ENCODE measurements at places on chromosomes 16 and 17.

GRCh38 chr16:57616241-57616640 is 12.2 kb upstream of the ADGRG1 start:
- no peak for DNase-seq

DNA sequence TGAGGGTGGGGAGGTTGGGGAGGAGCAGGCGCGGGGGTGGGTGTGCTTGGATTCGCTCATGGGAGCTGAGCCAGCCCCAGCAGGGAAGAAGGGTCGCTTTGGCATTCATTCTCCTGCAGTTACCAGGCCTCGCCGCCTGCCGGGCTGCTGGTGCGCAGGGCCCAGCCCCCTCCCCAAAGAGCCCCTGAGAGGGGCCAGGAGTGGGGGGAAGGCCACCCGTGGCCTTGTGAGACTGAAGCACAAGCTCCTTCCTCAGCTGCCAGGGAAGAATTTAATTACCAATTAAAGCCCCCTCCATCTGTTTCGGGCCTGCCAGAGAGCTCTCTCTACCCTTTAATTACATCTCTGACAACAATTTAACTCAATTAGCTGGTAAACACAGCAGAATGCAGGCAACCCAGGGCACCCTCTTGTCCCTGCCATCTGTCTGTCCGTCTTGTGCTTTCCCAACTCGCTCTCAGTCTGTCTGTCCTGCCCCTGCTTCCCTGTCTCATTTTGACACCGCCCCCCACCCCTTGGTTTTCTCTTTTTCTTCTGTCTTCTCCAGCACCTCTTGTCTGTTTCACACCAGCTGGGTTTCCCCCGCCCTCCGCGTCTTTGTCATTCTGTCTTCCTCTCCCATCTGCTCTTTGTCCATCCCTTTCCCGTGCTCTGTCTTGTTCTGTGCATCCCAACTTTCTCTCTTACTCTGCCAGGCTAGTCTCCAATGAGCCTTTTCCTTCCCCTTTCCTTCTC is 32.7 kb downstream of the CDK5RAP3 start:
- DNase-seq = no peak

DNA sequence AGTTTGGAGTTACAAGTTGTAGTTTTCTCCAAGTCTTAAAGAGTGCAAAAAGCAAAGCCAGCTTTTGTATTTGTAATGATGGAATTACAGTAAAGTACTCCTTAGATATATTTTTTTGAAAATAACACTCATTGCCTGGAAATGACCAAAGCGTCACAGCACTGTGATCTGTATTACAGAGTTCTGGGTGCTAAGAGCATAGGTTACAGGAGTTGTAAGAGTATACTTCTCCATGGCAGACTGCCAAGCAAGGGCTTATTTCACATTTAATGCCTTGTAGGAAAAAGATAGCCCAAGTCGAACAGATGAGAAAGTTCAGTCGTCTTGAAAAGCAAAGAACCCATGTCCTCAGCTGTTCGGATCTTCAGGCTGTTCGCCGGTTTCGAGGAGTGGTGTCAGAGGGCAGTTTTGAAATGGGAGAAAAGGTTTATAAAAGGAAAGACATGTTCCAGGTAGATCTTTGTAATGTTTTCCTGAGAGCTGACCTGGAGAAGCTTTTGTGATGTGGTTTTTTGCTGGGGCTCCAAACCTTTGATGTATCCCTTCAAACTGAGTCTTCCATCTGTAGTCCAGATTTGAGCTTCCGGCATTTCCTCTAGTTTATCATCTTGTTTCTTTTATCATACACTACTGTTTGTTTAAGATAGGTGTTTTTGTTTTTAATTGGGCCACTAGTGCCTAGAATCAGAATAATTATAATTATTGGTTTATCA is 41.3 kb downstream of the ERCC4 start:
- no peak for DNase-seq

DNA sequence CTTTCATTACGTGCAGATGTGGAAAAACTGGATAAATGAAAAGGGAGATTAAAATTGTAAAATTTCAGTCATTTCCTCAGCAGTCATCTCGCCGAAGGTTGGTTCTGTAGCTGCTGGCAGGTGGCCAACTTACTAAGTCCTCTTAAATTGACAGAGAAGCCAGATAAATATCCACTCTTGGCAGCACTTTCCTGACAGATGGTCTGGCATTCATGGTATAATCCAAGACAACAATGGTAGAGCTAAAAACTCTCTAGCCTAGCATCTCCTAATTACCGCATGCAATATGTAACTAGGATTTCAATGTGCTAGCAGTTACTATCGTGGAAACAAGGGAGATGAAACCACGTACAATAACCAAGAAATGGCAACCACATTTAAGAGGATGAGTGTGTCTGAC is 306.3 kb downstream of the CNTNAP4 start:
- DNase-seq = no peak

DNA sequence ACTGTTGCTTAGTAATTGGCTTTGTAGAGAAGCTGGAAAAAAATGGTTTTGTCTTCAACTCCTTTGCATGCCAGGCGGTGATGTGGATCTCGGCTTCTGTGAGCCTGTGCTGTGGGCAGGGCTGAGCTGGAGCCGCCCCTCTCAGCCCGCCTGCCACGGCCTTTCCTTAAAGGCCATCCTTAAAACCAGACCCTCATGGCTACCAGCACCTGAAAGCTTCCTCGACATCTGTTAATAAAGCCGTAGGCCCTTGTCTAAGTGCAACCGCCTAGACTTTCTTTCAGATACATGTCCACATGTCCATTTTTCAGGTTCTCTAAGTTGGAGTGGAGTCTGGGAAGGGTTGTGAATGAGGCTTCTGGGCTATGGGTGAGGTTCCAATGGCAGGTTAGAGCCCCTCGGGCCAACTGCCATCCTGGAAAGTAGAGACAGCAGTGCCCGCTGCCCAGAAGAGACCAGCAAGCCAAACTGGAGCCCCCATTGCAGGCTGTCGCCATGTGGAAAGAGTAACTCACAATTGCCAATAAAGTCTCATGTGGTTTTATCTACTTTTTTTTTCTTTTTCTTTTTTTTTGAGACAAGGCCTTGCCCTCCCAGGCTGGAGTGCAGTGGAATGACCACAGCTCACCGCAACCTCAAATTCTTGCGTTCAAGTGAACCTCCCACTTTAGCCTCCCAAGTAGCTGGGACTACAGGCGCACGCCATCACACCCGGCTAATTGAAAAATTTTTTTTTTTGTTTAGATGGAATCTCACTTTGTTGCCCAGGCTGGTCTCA is 6.2 kb upstream of the TMEM235 start:
- DNase-seq = no peak

GRCh38 chr16:78198288-78198687 is 98.8 kb downstream of the WWOX start:
- DNase-seq = no peak

DNA sequence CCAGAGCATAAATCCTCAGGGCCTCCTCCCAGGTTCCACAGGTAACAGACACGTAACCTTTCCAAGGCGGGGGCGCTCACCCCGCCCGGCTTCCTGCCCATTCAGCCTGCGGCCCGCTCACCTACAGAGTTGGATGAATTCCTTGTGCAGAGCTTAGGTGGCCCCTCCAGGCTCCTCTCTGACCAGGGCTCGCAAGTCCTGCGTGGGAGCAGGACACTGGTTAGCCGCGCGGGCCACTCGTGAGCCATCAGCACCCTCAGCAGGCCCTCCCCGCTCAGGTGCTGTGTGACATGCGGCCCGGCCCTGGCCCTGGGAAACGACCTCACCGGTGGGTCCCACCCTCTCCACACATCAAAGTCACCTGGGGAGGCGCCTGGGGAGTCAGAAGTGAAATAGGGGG is 528 bp downstream of the TERB1 start:
- no peak for DNase-seq

DNA sequence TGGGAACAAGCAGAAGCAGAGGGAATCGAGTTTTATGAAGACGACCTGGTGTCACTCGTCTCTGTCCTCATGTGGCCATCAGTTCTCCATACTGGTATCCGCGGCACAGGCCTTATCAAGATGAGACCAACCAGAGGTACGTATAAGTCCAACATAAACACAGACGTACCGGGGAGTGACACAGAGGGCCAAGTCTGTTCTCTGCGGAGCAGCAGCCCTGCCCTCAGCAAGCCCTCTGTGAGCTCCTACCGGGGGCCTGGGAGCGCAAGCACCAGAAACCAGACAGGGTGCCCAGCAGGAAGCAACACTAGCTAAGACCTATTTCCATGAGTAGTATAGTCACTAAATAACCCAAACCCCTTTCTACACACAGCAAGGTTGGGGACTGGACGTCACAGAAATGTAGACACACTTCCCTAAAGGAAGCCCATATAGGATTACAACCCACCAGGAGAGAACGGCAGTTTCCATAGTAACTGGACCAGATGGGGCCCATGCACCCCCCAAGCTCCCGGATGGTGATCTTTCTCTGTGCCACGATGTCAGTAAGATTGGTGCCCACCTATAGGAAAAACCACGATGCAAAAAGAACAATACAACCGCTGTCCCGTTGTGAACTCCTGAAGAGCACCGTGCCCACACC is 911 bp downstream of the ARL16 start:
- DNase-seq = no peak

DNA sequence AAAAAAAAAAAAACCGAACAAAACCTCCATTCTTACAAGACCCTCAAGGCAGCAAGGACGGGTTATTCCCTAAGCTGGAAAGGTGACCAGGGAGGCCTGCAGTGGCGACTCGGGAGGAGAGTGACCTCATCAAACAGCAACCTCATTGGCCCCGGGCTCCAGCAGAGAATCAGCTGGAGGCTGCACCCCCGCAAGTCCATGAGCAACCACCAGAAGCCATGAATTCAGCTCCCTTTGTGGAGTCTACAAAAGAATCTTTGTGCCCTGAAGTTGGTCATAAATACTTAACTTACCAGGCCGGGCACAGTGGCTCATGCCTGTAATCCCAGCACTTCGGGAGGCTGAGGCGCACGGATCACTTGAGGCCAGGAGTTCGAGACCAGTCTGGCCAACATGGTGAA is 80.9 kb upstream of the CREBBP start:
- no peak for DNase-seq

GRCh38 chr17:30905742-30906100 is 317 bp downstream of the TEFM start:
- no peak for DNase-seq

GRCh38 chr17:27244011-27244410 is 49.9 kb upstream of the WSB1 start:
- no peak for DNase-seq

DNA sequence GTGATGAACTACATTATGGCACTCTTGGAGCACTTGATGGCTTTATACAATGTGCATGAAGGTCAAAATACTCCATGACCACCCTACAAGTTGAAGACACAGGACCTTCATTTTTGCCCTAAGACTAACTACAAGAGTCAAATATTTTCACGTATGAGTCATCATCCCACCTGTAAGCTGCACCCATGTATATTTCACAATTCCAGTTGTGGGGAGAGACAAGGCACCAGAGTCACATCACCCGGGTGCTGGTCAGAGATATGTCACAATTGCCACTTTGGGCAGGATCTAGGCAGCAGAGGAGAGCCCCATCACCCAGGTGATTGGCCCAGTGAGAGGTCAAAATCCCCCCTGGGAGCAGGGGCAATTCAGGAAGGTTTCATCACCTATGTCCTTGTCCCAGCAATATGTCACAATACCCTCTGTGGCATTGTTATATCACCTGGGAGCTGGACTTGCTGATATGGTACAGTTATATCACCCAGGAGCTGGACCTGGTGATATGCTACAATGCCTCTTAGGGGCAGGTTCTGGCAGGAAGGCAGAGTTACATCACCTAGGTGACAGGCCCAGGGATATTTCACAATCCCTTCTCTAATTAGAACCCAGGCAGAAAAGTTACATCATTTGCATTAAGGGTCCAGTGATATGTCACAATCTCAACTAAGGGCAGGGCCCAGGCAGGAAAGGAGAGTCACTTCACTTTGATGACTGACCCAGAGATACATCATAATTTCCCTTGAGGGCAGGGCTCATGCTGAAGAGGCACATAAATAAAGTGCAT is 1839.2 kb downstream of the TP53TG3F start:
- no peak for DNase-seq

DNA sequence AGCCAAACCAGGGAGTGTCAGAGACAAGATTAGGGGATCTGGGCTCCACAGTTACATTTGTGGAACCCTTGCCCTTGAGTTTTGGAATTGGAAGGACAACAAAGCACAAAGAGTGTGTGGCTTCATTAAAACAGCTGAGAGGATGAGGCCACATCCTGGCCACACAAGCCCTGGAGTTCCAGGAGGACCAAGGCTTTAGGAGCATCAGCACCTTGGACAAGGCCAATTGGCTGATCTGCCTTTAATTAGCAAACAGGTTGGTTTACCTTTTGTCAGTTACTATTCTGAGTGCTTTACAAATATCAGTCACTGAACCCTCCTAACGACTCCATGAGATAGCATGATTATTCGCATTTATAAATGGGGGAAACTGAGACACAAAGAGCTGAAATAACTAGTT is 54.7 kb downstream of the SLC6A2 start:
- DNase-seq = no peak

- no peak for DNase-seq
Observed at GRCh38 chr17:81427173-81428120, 32.2 kb downstream of the BAHCC1 start.

GRCh38 chr17:47847341-47848197 is 3.4 kb downstream of the SP6 start:
- DNase-seq = peak; percentile 32

DNA sequence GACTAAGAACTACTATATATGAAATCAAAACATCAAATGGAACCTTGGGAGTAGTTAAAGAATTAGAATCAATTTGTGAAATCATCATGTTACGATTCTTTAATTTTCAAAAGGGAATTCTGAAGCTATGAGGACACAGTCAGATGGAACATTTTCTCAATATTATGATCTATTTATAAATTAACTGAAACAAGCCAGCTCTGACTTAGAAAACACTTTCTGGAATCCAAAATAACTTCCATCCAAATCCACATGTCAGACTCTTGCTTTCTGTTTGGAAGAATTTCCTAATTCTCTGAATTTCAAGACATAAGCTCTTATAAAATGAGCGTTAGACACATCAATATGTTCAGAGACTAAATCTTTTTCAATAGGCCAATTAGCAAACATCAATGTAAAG is 737.7 kb upstream of the SOX9 start:
- DNase-seq = no peak
